ENCODE measurements at places on chromosomes 16 and 17. TPM values are rescaled to one million over a fixed set of nuclear protein-coding genes. Genes with fewer than 3 reads are reported as not detected.
A peak's percentile ranks its signal among the peaks of the same experiment; 100 is the strongest.

DNA sequence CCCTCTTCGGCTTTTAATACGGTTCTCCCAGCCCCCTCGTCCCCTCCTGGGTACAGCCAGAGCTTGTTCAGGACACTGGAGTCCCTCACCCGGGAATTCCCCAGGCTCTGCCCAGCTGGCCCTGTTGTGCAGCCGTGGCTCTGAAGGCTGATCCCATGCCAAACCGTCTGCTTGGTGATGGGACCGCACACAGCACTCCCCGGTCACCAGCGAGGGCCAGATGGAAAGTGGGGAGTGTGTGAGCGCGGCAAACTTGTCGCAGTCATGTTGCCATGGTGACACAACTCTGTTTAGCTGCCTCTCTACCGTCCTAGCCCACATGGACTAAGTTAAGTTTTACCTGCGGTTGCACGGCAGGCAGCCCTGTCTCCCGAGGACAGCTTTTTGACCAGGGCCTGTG lies 107.9 kb downstream of the RAP1GAP2 start:
- peaks cover 3% of the 10 kb centered on the region for H3K27me3 ChIP-seq
- H3K36me3 ChIP-seq = no peaks in the 10 kb centered on the region
- no peak overlapping the region for H3K27ac ChIP-seq
- DNase-seq = no peak

- no peak overlapping the region for H3K27ac ChIP-seq
- H3K27me3 ChIP-seq = no peaks in the 10 kb centered on the region
- no peak overlapping the region for H3K4me3 ChIP-seq
- H3K36me3 ChIP-seq = no peaks in the 10 kb centered on the region
- DNase-seq = no peak
- no peaks in the 10 kb centered on the region for H3K4me1 ChIP-seq
These were observed 160.6 kb downstream of the CCT6B start for GRCh38 chr17:34800661-34801060.

The CTRB1 gene
- not detected for total RNA-seq

GRCh38 chr17:36214918-36215317 lies 4.1 kb downstream of the CCL4L2 start:
- DNase-seq = no peak
- H3K27me3 ChIP-seq = no peaks in the 10 kb centered on the region
- no peaks in the 10 kb centered on the region for H3K36me3 ChIP-seq
- H3K4me3 ChIP-seq = no peak overlapping the region
- H3K4me1 ChIP-seq = no peaks in the 10 kb centered on the region

The GAS2L2 gene
- 0.75 TPM for total RNA-seq

DNA sequence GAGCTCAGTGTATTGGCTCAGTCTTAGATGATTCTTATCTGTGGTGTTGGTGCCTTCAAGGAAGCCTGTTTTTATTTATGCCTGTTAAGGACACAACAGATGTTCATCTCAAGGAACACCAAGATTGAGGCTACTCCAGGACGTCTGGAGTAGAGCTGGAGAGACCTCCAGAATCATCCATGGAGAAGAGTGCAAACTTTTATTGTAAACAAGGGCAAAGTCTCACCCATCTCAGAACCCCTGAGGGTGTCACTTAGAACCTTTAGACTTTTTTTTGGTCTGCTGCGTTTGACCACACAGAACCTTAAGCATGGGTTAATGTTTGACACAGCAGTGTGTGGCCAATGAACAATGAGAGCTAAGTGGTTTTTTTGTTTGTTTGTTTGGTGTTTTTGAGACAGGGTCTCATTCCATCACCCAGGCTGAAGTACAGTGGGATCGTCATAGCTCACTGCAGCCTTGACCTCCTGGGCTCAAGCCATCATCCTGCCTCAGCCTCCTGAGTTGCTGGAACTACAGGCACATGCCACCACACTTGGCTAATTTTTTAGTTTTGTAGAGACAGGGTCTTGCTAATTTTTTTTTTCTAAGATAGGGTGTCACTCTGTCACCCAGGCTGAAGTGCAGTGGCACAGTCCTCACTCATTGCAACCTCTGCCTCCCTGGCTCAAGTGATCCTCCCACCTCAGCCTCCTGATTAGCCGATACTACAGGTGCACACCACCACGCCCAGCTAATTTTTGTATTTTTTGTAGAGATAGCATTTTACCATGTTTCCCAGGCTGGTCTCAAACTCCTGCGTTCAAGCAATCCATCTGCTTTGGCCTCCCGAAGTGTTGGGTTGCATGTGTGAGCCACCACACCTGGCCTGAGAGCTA lies 16.3 kb downstream of the SLC47A1 start:
- no peaks in the 10 kb centered on the region for H3K4me1 ChIP-seq
- H3K27me3 ChIP-seq = no peaks in the 10 kb centered on the region
- no peak overlapping the region for H3K4me3 ChIP-seq
- H3K36me3 ChIP-seq = peaks cover 20% of the 10 kb centered on the region
- DNase-seq = no peak
- no peak overlapping the region for H3K27ac ChIP-seq

- peaks cover 8% of the 10 kb centered on the region for H3K4me1 ChIP-seq
These were observed 10.7 kb downstream of the ENGASE start for GRCh38 chr17:79085154-79085920.

- peaks cover 6% of the 10 kb centered on the region for H3K4me1 ChIP-seq
- no peak for DNase-seq
- no peak overlapping the region for H3K4me3 ChIP-seq
- H3K27me3 ChIP-seq = peaks cover 4% of the 10 kb centered on the region
- peak overlapping the region; percentile 22 for H3K27ac ChIP-seq
- H3K36me3 ChIP-seq = no peaks in the 10 kb centered on the region
These were observed 8.4 kb upstream of the TMEM235 start for GRCh38 chr17:78223061-78223460.

The SMIM36 gene
- not detected for total RNA-seq

GRCh38 chr17:45990886-45991285 lies 8.2 kb upstream of the STH start:
- H3K4me3 ChIP-seq = no peak overlapping the region
- DNase-seq = no peak
- no peak overlapping the region for H3K27ac ChIP-seq
- H3K27me3 ChIP-seq = no peaks in the 10 kb centered on the region
- H3K4me1 ChIP-seq = no peaks in the 10 kb centered on the region

DNA sequence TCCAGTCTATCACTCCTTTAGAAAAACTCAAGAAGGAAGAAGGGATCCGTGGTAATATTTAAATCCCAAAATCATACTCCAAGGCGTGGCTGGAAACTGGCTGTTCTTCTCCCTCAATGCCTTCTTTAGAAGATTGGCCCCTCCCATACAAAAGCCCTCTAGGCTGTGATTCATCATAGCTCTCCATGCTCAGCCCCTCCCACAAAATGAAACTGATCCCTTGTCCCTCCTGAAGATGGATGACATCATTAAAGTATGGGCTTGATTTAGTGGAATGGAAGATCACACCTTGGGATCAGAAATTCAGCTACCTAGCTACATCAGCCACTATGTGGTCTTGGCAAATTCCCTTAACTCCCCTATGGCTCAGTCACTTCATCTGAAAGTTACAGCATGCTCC lies 4.1 kb downstream of the GRIN2A start:
- H3K27me3 ChIP-seq = peaks cover 33% of the 10 kb centered on the region

DNA sequence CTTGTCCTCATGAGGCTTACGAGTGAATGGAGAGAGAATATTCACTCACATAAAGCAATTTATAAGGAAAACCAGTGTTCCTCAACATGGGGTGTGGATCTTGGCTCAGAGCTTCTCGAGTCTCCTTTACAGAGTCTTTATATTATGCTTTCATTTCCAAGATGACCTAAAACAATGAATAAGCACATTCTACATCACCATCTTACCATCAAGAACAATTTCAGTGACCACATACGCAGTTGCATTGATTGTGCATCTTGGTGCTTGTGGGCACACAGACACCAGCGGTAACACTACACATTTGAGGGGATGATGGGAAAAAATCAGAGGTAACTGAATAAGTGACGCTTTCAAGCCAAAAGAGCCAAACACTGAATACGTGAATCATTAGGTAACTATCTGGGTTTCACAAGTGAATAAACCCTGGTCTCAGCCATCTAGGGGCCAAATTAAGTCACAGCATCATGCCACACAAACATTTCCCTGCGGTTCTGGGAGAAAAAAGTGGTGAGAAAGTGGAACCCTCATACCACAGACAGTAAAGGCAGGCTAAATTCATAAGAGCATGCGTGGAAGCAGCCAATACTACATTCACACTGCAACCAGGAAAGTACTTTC lies 9.4 kb downstream of the CWC25 start:
- DNase-seq = no peak
- H3K27ac ChIP-seq = no peak overlapping the region
- no peaks in the 10 kb centered on the region for H3K4me1 ChIP-seq
- H3K27me3 ChIP-seq = no peaks in the 10 kb centered on the region

GRCh38 chr17:50424246-50424995 lies 1.6 kb upstream of the ACSF2 start:
- H3K27ac ChIP-seq = peak overlapping the region; percentile 93
- no peaks in the 10 kb centered on the region for H3K27me3 ChIP-seq
- no peak for DNase-seq
- H3K36me3 ChIP-seq = no peaks in the 10 kb centered on the region
- H3K4me3 ChIP-seq = no peak overlapping the region

GRCh38 chr17:78879635-78880186 lies 23.3 kb downstream of the CEP295NL start:
- no peaks in the 10 kb centered on the region for H3K27me3 ChIP-seq
- peak; percentile 32 for DNase-seq
- peaks cover 48% of the 10 kb centered on the region for H3K4me1 ChIP-seq
- H3K36me3 ChIP-seq = no peaks in the 10 kb centered on the region

The PLLP gene
- total RNA-seq = 1.2 TPM

The ZMYND15 gene
- not detected for total RNA-seq

- peaks cover 54% of the 10 kb centered on the region for H3K4me1 ChIP-seq
- peak overlapping the region; percentile 60 for H3K4me3 ChIP-seq
- H3K27ac ChIP-seq = peak overlapping the region; percentile 82
- H3K36me3 ChIP-seq = no peaks in the 10 kb centered on the region
- no peaks in the 10 kb centered on the region for H3K27me3 ChIP-seq
These were observed 473 bp upstream of the TPPP3 start for GRCh38 chr16:67393788-67394154.

GRCh38 chr17:40362696-40363110 lies 1.8 kb downstream of the GJD3 start:
- peaks cover 6% of the 10 kb centered on the region for H3K4me1 ChIP-seq
- H3K27ac ChIP-seq = no peak overlapping the region
- no peak for DNase-seq
- H3K36me3 ChIP-seq = no peaks in the 10 kb centered on the region
- H3K27me3 ChIP-seq = no peaks in the 10 kb centered on the region
- H3K4me3 ChIP-seq = peak overlapping the region; percentile 70

The CACNA1G gene
- total RNA-seq = 0.09 TPM

The ACSM2B gene
- total RNA-seq = 0.60 TPM

DNA sequence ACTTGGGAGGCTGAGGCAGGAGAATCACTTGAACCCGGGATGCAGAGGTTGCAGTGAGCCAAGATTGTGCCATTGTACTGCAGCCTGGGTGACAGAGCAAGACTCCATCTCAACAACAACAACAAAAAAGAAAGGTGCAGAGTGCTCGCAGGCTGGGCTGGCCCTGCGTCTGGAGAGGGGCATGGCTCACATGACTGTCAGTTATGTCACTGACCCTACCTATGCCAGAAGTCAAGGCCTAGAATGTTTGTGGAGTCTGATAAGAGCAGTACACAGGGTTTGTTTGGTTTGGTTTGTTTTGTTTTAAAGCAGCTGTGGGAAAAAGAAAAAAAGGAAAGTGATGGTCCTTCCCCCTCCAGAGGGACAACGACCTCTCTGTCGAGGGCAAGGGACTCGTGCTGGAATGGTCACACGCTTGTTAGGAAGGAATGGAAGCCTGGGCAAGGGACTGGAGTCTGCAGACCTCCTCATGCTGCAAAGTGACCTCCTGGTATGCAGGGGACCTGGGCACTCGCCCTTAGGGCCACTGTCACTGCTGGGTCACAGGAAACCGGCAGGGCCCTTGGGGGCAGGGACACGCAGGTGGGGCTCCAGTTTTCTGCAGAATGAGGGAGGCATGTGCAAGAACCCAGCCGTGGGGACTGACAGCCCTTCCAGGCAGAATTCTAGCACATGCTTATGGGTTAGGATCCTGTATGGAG lies 10.1 kb upstream of the OSGIN1 start:
- peaks cover 4% of the 10 kb centered on the region for H3K4me1 ChIP-seq
- H3K36me3 ChIP-seq = no peaks in the 10 kb centered on the region
- H3K4me3 ChIP-seq = no peak overlapping the region

DNA sequence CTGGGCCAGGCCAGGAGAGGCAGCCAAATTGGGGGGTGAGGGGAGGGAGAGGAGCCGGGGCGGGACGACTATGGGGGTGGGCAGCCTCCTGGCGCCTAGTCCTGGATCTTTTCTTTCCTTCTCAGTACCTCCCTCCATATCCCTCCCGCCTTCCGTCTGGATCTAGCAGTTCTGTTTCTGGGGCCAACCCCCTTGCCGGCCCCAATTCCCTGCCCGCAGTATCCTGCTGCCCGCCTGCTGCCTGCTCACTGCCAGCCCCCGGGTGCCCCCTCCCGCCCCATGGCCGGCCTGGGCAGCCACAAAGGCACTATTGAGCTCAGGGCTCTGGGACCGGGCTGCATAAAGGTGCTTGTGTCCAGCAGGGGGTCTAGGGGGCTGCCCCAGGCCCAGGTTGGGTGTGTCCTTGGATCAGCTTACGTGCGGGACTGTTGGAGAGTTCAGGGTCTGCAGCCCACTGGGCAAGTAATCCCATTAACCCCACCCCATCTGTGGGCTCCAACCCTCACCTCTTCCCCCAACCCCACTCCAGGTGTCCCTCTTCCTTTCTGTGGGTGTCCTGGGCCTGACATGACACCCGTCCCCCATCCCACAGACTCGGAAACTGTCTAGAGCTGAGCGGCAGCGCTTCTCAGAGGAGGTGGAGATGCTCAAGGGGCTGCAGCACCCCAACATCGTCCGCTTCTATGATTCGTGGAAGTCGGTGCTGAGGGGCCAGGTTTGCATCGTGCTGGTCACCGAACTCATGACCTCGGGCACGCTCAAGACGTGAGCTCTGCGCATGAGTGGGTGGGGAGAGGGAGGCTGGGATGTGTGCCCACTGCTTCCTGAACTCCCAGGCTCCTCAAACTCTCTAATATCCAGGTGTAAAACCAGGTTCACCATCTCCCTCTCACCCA lies 2.0 kb downstream of the WNK4 start:
- no peak overlapping the region for H3K27ac ChIP-seq
- no peak for DNase-seq
- peaks cover 22% of the 10 kb centered on the region for H3K36me3 ChIP-seq
- H3K4me1 ChIP-seq = peaks cover 5% of the 10 kb centered on the region

The LYRM1 gene
- 74.7 TPM for total RNA-seq

- no peaks in the 10 kb centered on the region for H3K27me3 ChIP-seq
- peaks cover 36% of the 10 kb centered on the region for H3K36me3 ChIP-seq
- H3K4me1 ChIP-seq = peaks cover 20% of the 10 kb centered on the region
These were observed 15.0 kb downstream of the DNAJC7 start for GRCh38 chr17:42002175-42002791.

GRCh38 chr16:1654505-1655268 lies 23.4 kb upstream of the JPT2 start:
- H3K27me3 ChIP-seq = no peaks in the 10 kb centered on the region
- H3K27ac ChIP-seq = no peak overlapping the region
- H3K4me3 ChIP-seq = no peak overlapping the region
- no peaks in the 10 kb centered on the region for H3K4me1 ChIP-seq

DNA sequence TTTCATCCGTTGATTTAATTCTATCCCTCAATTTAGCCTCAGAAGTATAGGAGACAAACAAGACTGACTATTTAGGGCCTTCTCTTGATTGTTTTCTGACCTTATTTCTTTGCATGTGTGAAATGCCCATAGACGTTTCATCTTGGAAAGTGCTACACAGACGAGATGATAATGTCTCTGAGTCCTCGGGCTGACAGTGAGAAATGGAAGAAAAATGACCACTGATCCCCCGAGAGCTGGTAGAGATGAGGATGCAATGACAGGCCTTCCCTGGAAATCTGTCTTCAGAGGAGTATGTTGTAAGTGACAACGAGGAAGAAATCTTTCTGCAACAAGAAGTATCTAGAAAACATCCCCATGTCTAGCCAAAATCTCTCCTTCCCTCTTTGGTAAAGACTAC lies 522.9 kb downstream of the HAPSTR1 start:
- H3K36me3 ChIP-seq = no peaks in the 10 kb centered on the region
- no peak for DNase-seq
- H3K4me1 ChIP-seq = no peaks in the 10 kb centered on the region
- H3K27ac ChIP-seq = no peak overlapping the region
- no peak overlapping the region for H3K4me3 ChIP-seq

The CCL2 gene
- 5.8 TPM for total RNA-seq

All from gastrocnemius medialis (tissue), 4 donors.